Fibroblast of villous mesenchyme (primary cell): ENCODE measurements at places on chromosomes 16 and 17.
A peak's percentile ranks its signal among the peaks of the same experiment; 100 is the strongest.

DNA sequence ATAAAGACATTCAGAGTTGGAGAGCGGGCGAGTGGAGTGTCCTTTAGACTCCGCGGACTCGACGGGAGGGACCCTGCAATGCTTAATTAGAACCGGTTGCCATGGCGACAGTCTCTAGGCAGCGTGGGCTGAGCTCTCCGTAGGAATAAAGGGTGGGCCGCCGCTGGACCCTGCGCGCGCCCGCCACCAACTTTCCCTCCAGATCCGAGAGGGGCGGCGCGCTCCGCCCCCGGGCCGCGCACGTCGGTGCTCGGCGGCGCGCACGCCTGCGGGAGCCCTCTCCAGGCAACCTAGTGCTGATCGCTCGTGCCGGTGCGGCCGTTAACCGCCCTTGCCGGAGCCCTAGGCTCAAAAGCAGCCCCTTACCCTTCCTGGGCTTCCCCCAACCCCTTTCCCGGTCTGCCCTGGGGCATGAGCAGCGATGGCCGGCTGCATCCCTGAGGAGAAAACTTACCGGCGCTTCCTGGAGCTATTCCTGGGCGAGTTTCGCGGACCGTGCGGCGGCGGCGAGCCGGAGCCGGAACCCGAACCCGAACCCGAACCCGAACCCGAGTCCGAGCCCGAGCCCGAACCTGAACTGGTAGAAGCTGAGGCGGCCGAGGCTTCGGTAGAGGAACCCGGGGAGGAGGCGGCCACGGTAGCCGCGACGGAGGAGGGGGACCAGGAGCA lies at the start of gene PPM1E:
TSS of gene PPM1E (plus strand) at position 278 of the 669 bp plus-strand sequence.
- peak; percentile 40 for DNase-seq

DNA sequence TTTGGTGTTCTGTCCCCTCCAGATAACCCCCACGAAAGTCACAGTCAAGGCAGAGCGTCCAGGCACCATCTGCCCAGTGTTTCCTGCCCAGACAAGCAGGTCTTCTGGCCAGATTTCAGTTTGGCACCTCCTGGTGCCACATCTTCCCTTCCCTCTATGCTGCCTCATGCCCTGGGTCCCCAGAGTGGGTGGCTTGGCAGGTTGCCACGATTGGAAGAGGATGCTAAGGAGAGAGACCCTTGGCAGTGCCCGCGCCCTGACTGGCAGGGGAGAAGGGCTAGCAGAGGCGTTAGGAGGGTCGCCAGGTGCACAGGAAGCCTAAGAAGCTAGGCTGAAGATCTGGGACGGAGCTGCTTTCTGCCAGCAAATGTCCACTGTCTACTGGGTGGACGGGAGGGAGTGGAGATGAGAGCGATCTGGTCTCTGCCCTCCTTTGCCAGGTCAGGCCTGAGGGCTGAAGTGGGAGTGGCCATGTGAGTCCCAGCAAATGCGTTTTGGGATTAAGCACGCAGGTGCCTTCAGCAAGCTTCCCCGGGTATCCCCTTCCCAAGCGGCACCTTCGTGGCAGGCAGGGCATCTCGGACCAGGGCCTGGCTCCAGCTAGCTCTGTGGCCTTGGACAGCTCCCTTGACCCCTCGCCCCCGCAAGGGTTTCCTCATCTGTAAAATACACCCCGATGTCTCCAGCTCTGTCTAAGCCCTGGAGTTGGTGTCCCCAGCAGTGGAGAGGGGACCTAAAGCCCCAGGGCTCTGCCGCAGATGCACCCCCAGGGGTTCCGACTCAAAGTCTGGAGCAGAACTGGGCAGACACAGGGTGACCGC lies 13.4 kb upstream of the CD300A start:
- no peak for DNase-seq

DNA sequence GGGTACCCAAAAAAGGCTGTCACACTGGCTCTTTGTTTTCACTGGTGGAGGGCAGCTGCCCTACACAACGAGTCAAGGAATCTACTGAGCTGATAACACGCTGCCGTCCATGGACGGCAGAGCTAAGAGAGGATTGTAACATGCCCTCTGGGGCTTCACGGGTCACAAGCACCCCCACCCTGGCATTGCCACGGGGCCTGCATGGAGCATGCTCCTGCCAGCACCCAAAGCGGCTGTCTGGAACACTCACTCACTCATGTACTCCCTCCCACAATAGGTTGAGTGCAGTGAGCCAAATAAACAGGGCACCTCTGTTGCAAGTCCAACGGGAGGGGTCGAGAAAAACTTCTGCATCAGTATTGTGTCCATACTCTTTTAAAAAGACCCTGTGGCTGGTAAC lies 181.6 kb downstream of the MAP2K6 start:
- no peak for DNase-seq

GRCh38 chr17:8360751-8361150 lies 15.8 kb downstream of the KRABD2 start:
- peak; percentile 42 for DNase-seq

DNA sequence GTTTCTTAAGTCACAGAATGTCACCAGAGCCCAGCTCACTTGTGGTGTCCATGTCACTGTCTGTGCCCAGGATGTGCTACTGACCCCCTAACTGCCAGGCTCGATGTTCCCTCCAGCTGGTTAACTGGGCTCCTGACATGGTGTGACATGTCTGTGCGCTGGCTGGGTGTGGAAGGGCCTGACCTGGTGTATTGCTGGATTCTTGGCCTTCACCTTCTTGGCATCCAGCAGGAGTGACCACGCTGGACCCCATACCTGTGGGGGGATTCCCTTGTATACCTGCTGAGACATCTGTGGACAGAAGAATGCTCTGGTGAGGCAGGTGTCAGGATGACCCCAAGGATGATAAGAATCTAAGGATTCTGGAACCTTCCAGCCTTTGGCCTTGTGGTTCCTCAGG lies 1690.1 kb downstream of the TP53TG3F start:
- DNase-seq = no peak
